ENCODE measurements at places on chromosomes 11 and 22.

- no peak for DNase-seq
Measured at GRCh38 chr11:46896719-46897406, 21.5 kb downstream of the LRP4 start.

DNA sequence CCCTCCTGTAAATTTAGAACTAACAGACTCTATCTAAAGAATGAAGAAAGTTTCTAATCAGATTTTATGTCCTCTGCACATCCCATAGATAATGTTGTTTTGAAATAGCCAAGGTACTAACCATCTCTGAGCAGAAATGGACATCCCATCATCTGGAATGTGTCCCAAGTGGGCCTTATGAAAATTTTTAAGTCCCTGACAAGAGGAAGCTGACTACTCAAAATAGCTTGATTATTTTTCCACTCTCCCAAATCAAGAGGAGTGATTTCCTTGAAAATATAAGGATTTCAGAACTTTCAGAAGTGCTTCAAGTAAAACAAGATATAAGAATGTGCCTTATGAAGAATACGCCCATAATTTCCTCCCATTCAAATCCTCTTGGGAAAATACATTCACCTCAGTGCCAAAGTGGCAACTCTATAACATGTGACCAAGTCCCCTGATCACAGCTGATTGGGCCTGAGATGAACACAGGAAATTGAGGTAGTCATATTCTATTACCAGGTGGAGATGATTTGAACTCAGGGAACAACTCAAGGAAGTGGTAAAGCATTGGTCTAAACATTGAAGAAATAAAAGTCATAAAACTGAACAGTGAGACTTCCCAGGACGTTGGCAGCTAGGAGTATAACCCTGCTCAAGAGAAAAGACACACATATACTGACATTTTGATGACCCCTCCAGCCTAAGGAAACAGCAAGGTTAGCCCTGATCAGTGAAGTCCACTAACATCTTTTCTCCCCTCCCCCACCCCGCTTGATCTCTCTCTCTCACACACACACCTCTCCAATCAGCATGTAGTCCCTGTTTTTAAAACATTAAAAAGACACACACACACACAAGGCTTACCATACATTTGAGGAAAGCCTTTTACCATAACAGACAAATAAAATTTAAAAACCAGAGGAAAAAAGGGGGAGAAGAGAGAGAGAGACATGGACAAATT lies 70.8 kb upstream of the TEAD1 start:
- no peak for DNase-seq

DNA sequence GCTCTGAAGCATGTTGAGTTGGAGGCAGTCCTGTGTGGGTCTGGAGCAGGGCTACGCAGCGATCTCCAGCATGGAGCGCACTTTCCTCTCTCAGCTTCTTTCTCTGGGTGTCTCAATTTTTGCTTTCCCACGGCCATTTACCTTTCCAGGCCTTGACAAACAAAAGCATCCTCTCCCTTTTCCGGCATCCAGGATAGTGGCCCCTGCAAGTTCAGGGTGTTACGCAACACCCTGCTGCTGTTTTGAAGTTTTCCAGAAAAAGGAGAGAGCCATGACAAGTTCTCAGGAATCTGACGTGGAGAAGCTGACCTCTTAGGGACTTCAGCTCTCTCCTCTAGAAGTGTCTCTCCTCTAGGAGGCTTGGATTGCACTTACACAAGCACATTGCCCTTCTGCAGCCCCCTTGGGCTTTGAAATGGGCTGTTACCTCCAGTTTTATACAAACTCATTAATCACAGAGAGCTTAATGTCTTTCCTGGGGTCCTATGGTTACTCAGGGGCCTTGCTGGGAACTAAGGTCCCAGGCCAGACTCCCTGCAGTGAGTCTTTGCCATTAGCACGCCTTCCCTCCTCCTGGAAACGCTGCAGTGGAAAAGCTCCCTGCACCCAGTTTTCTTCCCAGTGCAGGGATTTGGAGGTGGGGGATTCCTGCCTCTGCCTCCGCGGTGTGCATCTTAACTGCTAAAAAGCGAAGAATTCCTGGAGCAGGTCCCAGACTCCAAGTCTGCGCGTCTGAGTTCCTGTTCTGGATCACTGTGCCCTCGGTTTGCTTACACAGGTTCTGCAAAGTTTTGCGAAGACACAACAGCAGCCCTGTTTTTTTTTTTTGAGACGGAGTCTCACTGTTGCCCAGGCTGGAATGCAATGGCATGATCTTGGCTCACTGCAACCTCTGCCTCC lies 80.4 kb downstream of the BARX2 start:
- no peak for DNase-seq

- no peak for DNase-seq
Measured at GRCh38 chr11:114265122-114265878, 30.9 kb upstream of the NNMT start.

GRCh38 chr11:117489999-117490679 lies 162.5 kb downstream of the CEP164 start:
- DNase-seq = no peak

DNA sequence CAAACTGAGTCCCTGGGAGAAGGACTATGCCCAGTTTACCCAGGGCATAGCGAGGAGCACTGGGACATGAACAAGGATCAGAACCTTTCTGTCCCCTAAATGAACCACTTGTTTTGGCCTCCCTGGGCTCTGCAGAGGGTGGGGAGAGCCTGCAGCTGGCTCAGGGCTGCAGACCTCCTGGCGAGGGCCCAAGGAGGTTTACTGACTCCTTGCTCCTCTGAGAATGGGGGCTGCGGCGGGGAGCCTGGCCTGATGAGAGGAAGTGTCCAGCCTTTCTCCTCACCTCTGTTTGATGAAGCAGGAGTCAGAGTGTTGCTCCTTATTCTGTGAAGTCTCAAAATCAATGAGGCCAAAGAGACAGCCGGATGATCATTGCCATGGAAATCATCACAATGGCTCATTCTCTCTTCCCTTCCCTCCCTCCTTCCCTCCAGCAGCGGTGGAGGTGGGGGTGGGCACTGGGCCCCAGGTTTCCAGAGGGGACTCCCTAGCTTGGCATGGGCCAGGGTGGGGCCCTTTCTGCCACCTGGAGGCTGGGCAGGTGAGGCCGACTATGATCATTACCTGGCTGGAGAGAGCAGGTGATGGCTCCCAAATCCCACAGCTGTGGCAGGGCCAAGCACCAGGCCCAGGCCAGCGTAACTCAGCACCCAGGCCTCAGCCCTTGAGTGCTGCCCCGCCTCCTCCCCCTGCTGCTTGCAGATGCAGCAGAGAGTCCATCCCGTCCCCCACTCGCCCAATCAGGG lies 169.7 kb downstream of the CEP164 start:
- no peak for DNase-seq

- DNase-seq = no peak
Measured at GRCh38 chr22:44930016-44930710, 79.6 kb downstream of the PHF21B start.

GRCh38 chr11:65129649-65130441 lies 4.5 kb downstream of the SYVN1 start:
- no peak for DNase-seq

DNA sequence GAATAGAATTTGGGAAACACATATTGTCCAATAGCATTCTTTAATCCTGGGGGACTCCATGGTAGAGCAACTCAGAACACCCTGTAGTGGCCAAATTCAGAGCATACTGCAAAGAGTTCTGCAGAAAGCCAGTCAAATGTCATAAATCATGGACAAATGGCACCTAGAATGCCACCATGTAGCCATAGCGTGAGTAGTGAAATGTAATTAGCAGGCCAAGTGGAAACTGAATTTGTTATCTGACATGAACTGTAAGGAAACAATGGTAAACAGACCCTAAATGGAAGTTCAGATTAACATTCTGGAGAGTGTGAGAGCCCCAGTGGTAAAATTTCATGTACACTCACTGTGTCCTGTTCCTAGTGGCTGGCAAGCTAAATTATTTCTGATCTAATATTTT lies 7.0 kb upstream of the PRSS23 start:
- no peak for DNase-seq

GRCh38 chr11:100719362-100719761 lies 32.3 kb downstream of the ARHGAP42 start:
- DNase-seq = no peak

- no peak for DNase-seq
Measured at GRCh38 chr11:61601512-61601911, 20.6 kb upstream of the SYT7 start.

GRCh38 chr11:74055938-74056337 lies 47.1 kb upstream of the UCP3 start:
- DNase-seq = no peak

DNA sequence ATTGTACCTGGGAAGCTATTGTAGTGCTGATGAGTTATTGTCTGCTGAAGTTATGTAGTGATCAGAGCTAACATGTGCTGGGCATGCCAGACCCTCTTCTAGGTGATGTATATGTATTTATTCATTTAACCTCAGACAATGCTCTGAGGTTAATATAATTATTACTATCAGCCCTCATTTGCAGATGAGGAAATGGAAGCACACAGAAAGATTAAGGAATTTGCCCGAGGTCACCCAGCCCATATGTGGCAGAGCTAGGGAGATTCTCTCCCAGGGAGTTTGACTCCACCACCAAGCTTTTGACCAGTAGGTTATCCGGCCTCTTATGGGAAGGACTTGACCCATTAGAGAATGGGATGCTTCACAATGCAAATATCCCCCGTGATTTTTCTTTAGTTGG lies 114.2 kb upstream of the NAV2 start:
- no peak for DNase-seq

GRCh38 chr11:45170484-45170883 lies 24.0 kb downstream of the PRDM11 start:
- DNase-seq = no peak

GRCh38 chr11:119091178-119091577 lies 6.5 kb downstream of the HMBS start:
- DNase-seq = no peak

- no peak for DNase-seq
Measured at GRCh38 chr11:291281-292210, 2.6 kb downstream of the PGGHG start.
